H7 (cell line): ENCODE measurements at places on chromosomes 1 and 21. TPM values are rescaled to one million over a fixed set of nuclear protein-coding genes. Genes with fewer than 3 reads are reported as not detected.

CCDC181 gene
- total RNA-seq: 0.80 and 1.7 TPM in 2 replicates

PSMA5 gene
- 141 and 142 TPM in 2 replicates for total RNA-seq

CFHR4 gene
- 0.30 TPM in 1 of 2 replicates, not detected in the other for total RNA-seq

USF1 gene
- 169 and 176 TPM in 2 replicates for total RNA-seq

IL10 gene
- not detected in 2 replicates for total RNA-seq
